M059J (cell line): ENCODE measurements at places on chromosomes 12 and 14.

DNA sequence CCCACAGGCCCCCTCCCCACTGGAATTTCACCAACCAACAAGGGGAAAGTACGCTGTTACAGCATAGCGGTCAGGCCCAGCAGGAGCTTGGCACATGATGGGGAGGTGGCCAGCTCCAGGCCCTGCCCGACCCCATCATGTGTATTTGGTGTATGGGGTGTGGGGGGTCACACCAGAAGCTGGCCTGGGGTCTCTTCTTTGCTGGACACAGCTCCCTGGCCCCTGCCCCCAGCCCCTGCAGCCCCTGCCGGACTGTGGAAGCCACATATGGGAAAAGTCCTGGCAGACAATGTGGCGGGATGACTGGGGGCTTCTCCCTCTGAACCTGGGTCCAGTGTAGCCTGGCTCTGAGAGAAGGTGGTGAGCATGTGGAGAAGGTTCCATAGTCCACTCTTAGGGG lies 12.4 kb downstream of the NGB start:
- no peak for DNase-seq

GRCh38 chr12:75917083-75917482 lies 114.5 kb downstream of the PHLDA1 start:
- no peak for DNase-seq

DNA sequence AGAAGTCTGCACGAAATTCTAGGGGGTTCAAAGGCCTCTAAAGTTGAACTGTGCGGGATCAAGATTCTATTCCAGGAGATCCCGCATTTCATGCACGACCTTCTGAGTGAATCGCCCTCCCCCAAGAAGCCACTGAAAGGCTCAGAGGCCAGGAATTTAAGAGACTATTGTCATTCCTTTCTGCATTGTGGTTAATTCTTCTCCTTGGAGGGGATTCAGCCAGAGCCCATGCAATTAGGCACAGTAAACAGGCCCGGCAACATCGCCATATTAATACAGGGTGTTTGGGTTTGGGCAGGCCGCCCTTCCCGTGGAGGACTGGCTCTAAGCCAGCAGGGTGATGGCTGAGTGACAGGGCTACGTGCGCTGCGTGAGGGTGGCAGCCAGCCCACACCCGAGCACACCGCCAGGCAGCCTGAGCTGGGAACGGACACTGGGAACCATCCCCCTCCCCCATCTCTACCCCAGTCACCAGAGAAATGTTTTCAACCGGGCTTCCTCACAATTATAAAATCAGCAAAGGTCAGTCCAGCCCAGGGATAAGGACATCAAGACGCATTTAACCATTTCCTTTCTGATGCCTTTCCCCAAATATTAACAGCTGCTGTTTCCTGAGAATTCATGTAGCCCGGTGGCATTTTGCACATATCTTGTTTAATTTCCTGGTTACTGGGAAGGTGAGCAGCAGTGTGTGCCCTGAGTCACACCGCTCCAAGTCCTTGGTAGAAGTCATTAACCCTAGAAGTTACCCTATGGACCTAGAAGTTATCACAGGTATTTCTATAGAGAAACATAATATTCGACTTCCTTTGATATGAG lies 12.5 kb downstream of the EGLN3 start:
- DNase-seq, result peak; percentile 89

DNA sequence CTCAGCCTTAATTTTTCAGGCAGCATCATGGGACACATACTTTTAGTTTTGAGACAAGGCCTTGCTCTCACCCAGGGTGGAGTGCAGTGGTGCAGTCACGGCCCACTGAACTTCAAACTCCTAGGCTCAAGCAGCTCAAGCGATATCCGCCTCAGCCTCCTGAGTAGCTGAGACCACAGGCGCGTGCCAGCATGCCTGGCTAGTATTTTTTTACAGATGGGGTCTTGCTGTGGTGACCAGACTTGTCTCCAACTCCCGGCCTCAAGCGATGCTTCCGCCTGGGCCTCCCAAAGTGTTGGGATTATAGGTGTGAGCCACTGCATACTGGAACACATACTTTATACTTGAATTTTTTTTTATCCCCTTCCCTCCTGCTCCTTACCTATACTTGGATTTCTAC lies 2.8 kb downstream of the RDH5 start:
- no peak for DNase-seq
